NCI-H1417 (cell line): ENCODE measurements at places on chromosomes 6 and 20.

GRCh38 chr20:2210646-2211552 is 84.9 kb upstream of the TGM3 start:
- DNase-seq, result no peak

GRCh38 chr6:160462551-160463109 is 114.5 kb downstream of the SLC22A3 start:
- no peak for DNase-seq

GRCh38 chr20:35215066-35215956 is 11.2 kb upstream of the MMP24 start:
- DNase-seq, result no peak

- DNase-seq, result no peak
Observed at GRCh38 chr6:165219629-165220028, 89.8 kb downstream of the C6orf118 start.

DNA sequence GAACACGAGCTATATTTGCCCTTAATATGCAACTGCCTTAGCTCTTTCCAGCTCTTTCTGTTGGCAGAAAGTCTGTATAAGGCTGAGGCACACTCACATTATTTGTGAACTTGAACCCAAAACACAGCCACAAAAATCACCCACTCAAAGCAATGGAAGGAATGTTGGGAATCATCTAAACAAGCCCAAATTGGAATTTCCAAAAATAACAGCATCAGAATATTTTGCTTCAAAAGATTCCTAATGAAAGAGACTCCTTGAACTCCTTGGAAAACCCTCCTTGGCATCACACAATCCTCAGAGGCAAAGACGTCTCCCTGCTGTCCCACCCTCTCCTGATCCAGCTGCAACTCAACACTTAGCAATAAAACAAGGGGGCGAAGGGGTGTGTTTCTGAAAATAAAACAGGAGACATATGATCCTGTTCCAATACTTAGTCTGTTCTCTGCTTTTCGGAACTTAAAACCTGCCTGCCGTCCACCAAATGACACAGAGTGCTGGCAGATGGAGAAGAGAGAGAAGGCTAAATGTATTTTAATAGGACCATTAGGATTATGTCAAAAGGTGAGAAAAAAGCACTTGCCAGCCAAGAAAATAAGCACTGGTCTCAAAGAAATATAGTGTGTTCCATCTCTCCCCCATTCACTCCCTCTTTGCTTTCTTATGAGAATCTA is 320.7 kb upstream of the JARID2 start:
- no peak for DNase-seq

GRCh38 chr20:57410398-57410920 is 19.3 kb downstream of the RBM38 start:
- DNase-seq, result no peak

GRCh38 chr6:16321341-16321710 is 82.9 kb downstream of the GMPR start:
- DNase-seq, result no peak

GRCh38 chr6:159915397-159915796 is 24.6 kb downstream of the MAS1 start:
- no peak for DNase-seq

DNA sequence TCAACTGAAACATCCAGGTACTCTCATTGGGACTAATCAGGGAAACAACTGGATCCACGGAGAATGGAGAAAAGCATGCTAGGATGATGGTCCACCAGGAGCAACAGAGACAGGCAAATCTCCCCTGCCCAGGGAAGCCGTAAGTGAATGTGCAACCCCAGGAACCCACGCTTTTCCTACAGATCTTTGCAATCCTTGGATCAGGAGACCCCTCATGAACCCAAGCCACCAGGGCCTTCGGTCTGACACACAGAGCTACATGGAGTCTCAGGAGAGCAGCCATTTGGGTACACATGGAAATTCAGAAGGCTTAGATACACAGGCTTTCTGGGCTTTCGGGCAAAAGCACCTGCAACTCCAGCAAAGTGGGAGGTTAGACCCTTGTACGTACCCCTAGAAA is 122.1 kb upstream of the PTCHD4 start:
- DNase-seq, result no peak

GRCh38 chr20:62829231-62830230 is 12.7 kb downstream of the COL9A3 start:
- no peak for DNase-seq

DNA sequence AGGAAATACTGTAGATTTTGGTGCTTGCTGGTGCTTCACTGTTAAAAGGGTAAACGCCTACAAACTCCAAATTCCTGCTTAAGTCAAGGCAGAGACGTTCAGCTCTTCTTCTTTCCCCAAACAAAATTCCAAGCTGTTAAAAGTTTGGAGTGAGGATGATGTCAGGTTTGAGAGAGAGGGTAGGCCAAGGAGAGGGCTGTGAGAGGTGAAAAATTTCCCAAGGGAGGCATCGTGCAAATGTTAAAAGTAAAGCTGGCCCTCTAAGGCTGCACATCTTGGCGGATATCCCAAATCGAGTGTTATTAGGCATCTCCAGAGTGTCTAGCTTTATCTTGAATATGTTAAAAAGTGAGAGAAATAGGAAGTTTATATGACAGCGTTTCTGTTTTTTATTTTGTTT is 651.8 kb downstream of the QKI start:
- DNase-seq, result no peak

- DNase-seq, result no peak
Observed at GRCh38 chr6:169689287-169689686, 12.5 kb downstream of the WDR27 start.

GRCh38 chr6:15690510-15690909 is 27.7 kb upstream of the DTNBP1 start:
- peak; percentile 28 for DNase-seq

DNA sequence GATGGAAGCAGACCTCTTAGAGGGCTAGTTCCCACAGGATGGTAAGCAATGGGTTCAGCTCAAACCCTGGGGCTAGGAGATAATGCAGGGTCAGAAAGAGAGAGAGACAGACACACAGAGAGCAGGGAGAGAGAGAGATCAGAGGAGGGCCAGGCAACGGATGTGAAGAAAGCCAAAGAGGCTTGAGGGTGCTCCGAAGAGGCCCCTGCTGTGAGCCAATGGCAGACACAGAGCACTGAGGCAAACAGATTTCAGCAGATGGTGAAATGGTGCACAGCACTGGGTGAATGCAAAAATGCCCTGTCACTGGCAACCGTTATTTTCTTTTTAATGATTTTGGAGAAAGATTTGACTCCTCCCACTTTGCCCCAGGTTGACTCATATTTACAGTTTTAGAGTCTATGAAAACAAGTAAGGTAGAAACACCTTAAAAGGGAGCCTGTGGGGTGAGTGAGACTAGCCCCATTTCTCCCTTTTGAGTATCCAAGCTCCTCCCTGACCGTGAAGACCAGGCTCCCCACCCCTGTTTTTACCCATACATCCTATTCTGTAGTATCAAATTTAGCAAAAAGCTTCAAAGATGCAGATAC is 840 bp downstream of the DEFB132 start:
- no peak for DNase-seq

GRCh38 chr6:23875006-23875405 is 251.0 kb upstream of the NRSN1 start:
- DNase-seq, result no peak

DNA sequence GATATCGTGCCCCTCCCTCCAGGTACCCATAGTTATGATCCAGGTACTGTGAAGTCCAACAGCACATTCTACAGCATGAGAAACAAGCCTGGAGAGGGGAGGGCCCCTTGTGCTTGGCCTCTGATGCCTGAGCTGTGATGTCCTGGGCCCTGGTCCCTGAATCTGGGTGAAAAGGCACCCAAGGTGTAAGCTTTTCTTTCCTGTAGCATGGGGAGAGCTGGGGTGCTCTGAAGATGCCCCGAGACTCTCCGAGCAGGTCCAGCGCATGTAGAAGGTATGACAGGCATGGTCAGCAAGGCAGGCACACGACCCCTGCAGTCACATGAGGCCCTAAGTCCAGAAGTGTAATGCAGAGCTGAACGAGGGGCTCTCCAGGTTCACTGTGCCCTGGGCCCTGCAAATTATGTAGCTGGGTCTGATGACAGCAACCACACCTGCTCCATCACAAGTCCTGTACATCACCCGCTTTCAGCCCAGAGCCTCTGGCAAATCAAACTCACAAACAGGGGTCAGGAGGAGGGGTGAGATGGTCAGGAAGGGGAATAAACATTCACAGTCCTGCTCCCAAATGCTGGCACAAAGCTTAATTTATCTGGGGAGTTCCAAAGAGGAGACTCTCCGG is 1.8 kb upstream of the CTSZ start:
- DNase-seq, result no peak

DNA sequence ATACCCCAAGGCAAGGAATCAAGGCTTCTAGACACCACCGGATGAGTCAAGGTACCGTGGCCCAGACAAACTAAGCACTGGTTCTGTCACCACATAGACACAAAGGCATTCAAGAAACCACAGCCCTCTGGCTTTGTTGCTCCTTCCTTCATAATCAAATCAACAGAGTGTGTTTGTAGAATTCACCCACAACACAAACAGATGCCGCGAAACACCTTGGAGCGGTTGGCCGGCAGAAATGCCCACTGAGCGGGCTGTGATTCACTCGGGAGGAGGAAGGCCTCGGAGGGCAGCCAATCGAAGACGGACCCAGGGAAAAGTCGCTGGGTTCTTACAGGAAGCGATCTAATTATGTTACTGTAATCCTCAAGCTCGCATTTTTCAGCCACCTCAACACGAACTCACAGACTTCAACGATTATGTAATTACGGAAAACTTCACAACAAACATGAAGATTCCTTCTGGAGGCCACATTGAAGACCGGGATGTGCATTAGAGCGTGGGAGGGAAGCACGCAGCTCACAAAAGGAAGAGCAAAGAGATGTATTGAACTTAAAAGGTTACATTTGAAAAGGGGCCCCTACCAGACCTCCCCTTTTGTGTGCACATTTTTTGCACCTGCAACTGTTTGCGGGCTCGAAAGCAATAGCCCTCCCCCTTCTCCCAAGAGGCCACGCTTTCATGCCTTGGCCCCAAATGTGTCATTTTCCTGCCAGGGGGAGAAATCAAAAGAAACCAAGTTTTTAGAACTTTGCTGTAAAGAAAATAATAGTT is 184.7 kb upstream of the PREP start:
- DNase-seq, result no peak

DNA sequence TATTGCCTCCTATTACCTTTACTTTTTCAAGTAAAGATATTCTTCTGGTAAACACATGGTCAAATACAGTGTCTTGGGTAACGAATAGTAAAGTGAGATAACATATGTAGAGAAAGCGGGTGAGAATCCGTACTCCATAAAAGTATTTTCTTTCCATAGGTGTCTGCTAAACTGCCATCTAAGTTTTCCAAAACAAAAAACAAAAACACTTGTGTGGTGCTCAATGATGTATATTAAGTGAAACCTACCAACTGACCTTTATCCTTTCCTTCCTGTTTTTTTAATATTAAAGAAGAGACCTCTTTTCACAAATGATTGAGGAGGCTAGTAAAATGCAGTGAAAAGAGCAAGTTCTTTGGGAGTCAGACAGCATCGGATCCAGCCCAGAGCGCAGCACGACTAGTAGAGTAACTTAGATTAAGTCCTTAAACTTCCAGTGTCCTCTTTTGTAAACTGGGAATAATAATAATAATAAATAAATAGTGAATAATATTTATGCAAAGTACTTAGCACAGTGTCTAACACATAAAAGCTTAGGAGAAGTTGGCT is 437 bp upstream of the CDKAL1 start:
- DNase-seq, result no peak

DNA sequence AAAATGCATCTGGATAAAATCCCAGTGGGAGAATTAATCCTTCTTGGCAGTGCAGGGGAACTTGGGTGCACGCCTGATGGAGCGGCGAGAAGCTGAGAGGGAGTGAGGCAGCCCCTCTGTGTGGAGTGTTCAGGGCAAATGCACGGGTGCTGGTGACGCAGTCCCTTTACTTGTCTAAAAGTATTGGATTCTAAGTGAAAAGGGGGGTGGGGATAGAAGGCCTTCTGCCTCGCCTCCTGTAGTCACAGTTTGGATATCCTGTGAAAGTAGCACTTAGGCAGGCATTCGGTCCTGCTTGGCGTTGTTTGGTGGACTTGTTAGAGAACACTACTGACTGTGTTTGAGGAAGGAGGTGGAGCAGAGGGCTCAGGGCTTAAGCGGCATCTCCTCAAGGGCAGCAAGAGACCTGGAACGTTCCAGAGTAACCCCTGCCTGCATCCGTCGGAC is 39.3 kb downstream of the PHACTR3 start:
- no peak for DNase-seq

- DNase-seq, result no peak
Observed at GRCh38 chr20:3116341-3116740, 31.8 kb upstream of the AVP start.

GRCh38 chr6:13437218-13437996 is 50.0 kb downstream of the GFOD1 start:
- DNase-seq, result no peak

DNA sequence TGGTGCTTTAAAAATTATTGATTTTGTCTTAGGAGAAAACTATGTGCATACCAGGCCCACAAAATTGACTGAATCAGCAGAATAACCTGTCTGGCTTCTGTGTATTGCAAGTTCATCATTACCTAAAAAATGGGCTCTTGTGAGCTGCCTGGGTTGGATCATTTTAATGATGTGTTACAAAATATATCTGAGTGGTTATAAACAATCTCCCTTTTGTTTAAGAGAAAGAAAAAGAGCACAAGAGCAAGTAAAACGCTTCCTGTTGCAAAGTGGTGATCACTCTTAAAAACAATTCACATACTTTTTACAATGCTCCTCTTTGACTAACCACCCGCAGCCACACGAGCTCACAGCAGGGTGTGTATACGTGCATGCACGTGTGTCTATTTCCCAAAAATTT is 335.1 kb downstream of the HDGFL1 start:
- peak; percentile 28 for DNase-seq

DNA sequence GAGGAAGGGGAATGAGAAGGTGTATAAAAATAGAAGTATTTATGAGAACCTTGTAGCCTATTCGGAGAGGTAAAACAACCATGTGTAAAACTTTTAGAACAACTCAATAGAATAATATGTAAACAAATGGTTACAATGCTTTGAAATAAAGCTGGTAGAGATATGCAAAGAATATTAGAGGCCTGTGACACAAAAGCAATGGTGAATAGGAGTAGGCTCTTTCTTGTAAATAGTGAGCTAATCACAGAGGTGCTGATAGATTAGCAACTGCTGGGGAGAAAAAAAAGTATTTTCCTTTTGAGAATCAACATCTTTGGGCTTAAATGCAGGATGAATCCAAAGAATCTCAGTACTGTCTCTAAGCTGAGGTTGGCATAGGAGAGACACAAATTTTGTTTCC is 7.0 kb downstream of the TMEM200A start:
- DNase-seq, result no peak

GRCh38 chr6:105606831-105607463 is 204.1 kb upstream of the PREP start:
- DNase-seq, result no peak
